Inflammatory macrophage (primary cell): ENCODE measurements at places on chromosomes 2 and 18.

DNA sequence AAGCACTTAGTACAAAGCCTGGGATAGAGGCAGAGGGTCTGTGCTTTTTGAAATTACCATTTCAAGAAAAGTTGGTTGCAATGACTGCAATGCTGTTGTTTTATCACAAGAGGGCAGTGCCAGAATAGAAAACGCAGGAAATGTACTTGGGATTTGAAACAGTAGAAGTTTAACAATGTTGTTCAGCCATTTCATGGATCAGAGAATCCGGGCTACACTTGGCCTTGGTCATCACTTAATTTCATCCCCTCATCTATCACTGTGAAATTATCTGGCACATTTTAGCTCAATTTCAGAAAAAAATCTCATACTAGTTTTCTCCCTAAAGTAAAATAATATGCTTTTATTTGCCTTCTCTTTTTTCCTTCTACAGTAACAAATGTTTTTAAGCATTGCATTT, 70.8 kb downstream of the RAPGEF4 start:
- peak; percentile 41 for DNase-seq

DNA sequence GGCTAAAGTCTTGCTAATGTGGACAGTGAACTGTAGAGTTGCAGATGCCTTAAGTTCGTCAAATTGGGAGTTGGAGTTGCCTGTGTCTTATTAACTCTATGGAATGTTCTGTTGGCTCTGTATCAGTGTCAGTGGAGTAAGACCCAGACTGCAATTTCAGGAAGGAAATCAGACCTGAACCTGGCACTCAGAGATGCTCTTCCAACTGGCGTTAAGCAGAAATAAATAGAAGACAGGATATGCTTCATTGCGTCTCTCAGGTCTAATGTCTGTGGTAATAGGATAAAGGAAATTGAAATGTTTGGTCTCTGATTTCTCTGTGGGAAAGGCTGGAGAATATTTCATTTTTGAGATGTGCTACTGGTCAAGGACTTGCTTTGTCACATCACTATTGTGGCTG, 846.7 kb upstream of the ID2 start:
- no peak for DNase-seq

DNA sequence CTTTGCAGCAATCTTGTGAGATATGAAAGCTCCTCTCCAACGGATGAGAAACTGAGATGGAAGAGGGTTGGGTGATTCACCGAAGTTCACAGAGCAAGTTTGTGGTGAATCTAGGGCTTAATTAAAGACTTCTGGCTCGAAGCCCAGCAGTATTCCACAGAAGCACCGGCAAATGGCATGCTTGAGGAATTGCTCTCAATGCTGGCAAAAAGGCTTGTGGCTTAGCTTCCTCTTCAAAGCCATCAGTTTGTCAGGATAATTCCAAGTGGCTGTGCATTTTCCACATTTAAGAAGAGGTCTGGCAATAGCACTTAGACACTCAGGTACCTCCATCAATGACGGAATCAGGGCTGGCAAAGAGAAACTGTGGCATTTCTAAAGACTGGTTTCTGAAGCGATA, 98.7 kb upstream of the SLC66A3 start:
- no peak for DNase-seq

DNA sequence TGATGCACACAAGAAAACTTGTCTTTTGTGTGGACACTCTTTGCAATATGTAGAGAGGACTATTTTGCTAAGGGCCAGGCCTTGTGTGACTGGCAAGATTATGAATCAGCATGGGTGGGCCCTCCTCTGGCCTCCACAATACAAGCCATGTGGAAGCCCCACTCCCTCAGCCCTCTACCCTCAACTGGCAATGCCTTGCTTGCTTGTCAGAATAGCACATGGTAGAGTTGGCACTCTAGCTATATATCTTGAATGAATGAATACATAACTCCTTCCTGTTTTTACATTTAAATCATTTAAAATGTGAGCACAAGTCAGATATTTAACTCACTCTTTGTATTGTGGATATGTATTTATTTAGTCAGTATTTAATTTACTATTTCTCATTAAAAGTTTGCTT, 805.4 kb upstream of the GYPC start:
- DNase-seq, result no peak

GRCh38 chr2:162297925-162298552, 20.4 kb downstream of the IFIH1 start:
- peak; percentile 80 for DNase-seq
